ENCODE measurements at places on chromosomes 12 and 14.

DNA sequence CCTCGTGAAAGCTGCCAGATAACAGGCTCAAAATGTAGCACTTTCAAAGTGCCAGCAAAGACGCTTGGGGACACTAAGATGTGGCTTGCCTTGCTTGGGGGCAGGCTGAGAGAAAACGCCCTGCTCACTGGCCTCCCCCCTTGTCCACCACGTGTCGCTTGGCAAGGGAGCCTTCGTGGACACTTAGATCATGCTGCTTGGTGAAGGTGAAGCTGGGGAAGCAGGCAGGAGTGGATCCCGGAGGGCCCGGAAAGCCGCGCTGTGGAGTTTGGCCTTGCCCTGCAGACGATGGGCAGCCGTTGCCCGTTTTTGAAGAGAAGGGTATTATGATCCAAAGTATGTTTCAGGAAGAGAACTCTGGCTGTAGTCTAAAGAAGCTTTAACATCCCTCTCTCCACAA lies 53.4 kb upstream of the BDKRB2 start:
- no peak for DNase-seq

- peak; percentile 41 for DNase-seq
Observed at GRCh38 chr12:5587711-5588121, 155.8 kb downstream of the NTF3 start.

DNA sequence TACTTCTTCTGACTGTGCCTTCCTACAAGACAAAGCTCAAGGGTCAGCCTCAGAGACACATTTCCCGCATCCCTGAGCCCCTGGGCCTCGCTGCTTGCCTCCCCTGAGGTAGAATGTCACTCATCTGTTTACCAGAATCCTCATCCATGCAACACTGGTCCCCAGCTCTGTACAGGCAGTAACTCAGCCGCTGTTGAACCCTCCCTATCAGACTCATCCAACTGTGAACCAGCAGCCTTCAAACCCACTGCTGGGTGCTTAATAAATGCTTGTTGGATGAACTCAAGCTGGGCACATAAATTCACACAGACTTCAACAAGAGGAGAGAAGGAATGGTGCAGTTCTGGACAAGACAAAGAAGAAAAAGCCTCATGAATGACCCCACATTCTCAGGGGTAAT lies 6.1 kb downstream of the NT5DC3 start:
- no peak for DNase-seq

DNA sequence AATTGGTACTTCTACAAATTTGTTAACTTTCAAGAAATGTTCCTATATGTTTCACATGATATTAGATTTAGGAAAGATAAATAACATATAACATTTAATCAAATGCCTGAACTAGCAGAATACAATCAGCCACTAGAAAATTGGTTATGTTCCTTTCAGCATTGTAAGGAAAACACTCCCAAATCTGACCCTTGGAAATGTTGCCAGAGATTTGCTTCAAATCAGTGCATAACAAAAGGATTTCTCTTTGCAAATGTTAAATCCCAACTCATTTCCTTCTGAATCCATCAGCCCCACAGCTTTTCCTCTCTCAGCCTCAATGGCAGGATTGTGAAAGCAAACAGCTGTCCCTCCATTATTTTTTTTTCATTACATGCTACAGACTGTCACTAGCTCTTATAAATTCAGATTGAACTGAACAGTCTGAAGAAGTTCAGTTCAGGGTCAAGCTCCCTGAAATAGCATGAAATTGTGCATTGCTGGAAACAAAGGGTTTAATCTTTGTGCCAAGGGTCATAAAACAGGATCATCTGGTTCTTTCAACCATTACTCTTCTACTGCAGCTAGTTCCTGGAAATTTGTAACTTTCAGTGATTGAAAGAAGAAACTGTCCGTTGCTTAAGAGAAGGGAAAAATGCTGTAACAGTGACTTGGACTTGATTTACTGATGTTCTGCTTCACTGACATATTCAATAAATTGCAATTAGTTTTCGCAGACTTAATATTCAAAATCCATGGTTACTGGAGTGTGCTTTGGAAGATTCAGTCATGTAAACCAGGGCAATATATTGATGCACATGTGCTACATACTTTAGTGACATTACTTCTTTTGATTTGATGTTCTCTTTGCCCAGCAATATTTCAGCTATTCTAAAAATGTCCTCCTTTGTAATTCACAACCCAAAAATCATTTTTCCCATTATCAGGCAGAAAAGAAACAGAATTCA lies 246.4 kb downstream of the RPL10L start:
- no peak for DNase-seq

DNA sequence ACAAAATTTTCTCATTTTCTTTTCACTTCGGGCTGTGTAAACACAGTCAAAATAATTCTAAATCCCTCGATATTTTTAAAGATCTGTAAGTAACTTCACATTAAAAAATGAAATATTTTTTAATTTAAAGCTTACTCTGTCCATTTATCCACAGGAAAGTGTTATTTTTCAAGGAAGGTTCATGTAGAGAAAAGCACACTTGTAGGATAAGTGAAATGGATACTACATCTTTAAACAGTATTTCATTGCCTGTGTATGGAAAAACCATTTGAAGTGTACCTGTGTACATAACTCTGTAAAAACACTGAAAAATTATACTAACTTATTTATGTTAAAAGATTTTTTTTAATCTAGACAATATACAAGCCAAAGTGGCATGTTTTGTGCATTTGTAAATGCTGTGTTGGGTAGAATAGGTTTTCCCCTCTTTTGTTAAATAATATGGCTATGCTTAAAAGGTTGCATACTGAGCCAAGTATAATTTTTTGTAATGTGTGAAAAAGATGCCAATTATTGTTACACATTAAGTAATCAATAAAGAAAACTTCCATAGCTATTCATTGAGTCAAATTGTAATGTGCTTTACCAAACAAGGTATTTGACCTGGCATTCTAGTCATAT lies 4.8 kb downstream of the CDKN1B start:
- DNase-seq, result no peak

DNA sequence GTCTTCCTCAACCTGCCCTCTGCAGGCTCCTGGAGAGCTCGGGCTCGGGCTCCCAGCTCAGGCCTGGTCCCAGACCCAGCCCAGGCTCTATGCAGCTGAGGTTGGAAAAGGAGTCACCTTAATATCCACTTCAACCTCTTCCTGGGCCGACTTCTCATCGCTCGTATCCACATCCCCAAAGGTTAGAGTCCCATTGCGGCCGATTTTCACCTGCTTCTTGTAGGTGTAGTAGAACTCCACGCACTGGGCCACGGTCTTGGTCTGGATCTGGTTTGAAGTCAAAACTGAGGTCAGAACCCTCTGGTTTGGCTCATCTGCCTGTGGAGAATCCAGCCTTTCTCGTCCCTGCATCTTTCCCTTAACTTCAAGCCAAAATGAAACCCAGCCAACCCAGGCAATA lies 8.4 kb upstream of the PNMA1 start:
- peak; percentile 46 for DNase-seq

DNA sequence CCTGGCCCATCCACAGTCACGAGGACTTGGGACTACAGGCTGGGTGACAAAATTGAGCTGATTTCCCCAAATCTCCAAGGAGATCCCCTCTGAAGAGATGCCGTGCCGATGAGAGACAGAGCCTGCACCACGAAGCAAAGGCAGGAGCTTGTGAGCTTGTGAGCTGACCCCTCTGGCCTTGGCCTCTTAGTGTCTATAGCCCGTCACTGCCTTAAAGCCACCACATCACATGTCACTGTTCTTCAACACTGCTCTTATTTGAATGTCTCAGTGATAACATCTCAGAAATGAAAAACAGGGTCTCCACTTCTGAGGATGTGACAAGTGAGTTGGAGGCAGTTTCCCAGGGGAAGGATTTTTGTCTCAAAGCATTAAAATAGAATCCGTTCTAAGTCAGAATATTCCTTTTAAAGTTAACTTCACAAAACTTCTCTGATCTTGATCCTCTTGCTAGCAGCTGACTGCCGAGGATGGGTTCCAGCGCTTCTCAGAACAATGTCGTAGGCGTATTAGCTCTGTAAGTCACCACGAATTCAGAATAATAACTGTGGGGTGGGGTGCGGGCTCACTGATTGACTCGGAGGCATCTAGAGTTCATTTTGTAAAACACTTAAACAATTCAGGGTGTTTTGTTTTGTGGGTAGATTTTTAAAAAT lies 37.5 kb downstream of the CHST11 start:
- no peak for DNase-seq

GRCh38 chr12:113645183-113645582 lies 173.5 kb upstream of the LHX5 start:
- DNase-seq, result no peak

- DNase-seq, result no peak
Observed at GRCh38 chr12:101714877-101715444, 17.5 kb downstream of the CHPT1 start.

GRCh38 chr12:4443616-4444015 lies 2.0 kb downstream of the FGF6 start:
- no peak for DNase-seq

- no peak for DNase-seq
Observed at GRCh38 chr12:12817616-12818015, 4.5 kb downstream of the DDX47 start.

- DNase-seq, result peak; percentile 84
Observed at GRCh38 chr12:124720004-124720680, 143.5 kb downstream of the SCARB1 start.

GRCh38 chr12:125128439-125129178 lies 63.4 kb downstream of the AACS start:
- no peak for DNase-seq

DNA sequence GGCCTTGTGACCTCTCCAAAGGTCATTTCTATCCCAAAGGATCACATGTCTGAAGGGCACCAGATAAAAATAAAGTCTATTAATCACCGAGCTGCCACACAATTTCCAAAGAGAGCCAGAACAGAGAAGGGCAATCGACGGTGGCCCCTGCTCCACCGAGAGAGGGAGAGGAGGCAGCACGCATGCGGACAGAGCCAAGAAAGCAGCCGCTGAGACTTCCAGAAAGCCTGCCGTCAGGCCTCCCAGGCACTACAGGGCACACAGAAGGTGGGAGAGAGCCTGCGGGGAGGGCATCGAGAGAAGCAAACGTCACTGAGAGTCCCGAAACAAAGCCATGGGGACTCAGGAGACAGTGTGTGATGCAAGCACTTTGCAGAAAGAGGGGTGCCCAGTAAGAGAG lies 182.0 kb downstream of the DPF3 start:
- DNase-seq, result no peak

- peak; percentile 79 for DNase-seq
Observed at GRCh38 chr12:52005903-52006703, 643 bp upstream of the TAMALIN start.

- DNase-seq, result no peak
Observed at GRCh38 chr14:35174342-35174741, 52.0 kb downstream of the PRORP start.

All from islet precursor cell (in vitro differentiated cells).